ENCODE measurements at places on chromosomes 5 and 9. TPM values are rescaled to one million over a fixed set of nuclear protein-coding genes. Genes with fewer than 3 reads are reported as not detected.

THBS4 gene
- total RNA-seq = 135 TPM

SLC34A1 gene
- not detected for total RNA-seq

IL13 gene
- total RNA-seq = not detected

C1QTNF3 gene
- total RNA-seq = 90.3 TPM

NR2F1-AS1 gene
- total RNA-seq = 5.2 TPM

IPPK gene
- total RNA-seq = 6.3 TPM

ANKRD34B gene
- total RNA-seq = under 0.01 TPM

DNAH5 gene
- total RNA-seq = 1.0 TPM

FGFR4 gene
- total RNA-seq = 51.1 TPM

NLN gene
- total RNA-seq = 18.8 TPM

OR1Q1 gene
- total RNA-seq = not detected

AP3S1 gene
- 92.4 TPM for total RNA-seq

SCAI gene
- total RNA-seq = 14.6 TPM
